ENCODE measurements at places on chromosomes 2 and 18.

GRCh38 chr2:74707837-74708236, 53.8 kb downstream of the SEMA4F start:
- no peak for DNase-seq

DNA sequence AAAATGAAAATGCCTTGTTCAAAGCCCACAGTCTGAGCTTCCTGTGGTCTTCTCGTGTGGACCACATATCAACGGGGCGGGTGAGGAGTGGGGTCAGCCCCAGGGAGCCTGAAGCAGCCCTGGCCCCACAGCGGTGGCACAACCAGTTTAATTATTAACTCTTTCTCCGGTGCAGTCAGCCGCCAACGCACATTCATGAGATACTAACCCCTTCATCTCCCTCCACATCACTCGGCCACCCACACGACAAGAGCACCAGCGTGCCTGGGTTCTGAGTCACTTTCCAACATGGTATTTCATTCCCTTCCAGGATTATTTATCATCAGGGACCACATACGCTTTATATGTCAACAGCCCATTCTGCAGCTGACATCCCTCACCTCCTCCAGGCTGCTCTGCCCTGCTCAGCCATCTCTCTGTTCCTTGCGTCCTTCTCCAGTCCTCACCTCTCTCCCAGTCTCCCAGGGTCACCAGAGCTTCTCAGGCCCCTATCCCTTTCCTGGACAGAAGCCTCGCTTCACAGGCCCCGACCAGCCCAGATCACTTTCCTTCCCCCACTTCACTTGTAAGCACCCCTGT, 48.0 kb upstream of the ID2 start:
- DNase-seq: no peak

DNA sequence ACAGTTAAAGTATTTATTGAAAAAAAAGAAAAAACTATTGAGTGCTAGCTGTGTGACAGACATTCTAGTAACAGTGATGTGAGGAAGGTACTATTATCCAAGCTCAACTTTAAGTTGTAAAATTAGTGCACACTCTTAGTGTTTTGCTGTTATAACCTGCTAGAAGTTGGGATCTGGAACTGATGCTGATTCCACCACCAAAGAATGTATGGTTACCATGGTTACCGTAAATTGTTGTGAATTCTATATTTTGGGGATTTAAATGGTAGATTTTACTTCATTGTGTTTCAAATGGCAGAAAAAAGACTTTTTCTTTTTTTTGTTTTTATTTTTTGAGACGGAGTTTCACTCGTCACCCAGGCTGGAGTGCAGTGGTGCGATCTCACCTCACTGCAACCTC, 5.3 kb downstream of the AGFG1 start:
- DNase-seq: no peak

DNA sequence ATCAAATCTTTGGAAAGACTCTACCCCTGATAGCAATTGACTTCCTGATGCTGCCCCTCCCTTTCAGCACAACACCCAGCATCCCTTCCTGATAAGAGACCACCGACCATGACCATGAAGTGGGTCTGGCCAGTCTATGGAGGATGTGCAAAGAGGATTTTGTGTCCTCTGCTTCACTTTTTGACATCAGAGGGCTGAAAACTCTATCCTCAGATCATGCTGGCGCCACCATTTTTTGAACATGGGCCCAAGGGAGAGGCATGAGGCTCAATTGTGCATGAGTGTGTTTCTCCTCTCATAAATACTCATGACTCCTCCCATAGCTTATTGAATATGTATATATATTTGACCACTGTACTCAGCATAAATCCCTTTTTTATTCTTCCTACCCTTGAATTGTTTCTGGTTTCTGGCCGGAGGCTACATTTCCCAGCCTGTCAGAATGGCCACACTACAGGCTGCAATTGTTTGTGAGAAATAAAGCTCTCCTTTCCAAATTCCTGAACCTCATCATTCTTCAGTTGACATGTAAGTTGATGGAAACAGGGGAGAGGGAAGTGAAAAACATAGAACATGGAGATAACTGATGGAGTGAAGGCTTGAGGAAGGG, 314.1 kb downstream of the MYCN start:
- DNase-seq: no peak

DNA sequence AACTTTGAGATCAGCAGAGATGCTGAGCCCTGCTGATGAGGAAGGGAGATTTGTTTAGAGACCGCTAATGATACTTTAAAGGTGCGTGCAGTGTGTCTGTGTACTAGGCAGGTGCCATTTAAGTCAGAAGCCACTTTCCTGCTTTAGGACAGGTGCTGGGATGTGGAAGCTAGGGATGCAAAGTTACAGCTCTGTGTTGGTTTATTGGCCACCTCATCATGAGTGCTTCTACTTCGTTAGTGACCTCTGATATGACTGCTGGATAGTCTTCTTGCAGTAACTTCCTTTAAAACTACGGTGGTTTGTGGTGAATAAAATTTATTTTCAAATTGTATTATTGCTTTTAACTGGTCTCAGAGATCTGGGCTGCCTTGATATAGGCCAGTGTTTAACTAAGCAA, 44.1 kb downstream of the FMNL2 start:
- DNase-seq: no peak

DNA sequence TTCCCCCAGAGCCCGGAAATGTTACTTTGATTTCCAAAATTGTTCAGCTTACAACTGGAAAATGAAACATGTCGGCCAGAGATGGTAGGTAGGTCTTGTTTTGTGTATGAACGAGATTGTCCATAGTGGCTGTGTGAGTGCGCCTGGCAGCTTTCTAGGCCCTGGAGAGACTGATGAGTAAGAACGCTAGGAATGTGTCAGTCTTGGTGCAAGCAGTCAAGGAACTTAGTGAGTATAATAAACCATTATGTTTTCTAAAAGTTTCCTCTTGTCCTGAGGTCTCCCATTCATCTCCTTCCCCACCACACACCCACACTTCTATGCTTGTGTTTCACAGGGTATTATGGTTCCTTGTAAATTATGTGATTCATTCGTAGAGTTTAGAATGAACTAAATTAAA, 234.2 kb downstream of the CDH2 start:
- no peak for DNase-seq

DNA sequence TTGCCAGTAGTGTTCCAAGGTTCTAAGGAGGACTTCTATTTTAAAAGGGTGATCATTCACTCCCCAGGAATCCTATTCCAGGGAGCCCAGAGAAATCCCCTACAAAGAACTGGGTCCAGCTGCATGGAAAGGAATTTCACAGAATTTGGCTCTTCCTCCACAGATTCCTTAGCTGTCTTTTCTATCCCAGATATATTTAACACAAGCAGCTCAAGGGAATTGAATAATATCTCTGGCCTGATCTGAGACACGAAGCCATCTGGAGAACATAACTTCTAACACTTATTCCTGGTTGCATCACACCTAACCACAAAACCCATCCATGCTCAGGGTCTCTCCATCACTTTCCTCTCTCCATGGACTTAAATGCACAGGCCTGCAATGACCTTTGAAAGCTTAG, 306.7 kb upstream of the ACVR2A start:
- DNase-seq: no peak

- DNase-seq: no peak
Observed at GRCh38 chr18:11840493-11840892, 10.7 kb upstream of the CHMP1B start.

- DNase-seq: no peak
Observed at GRCh38 chr2:46985512-46985911, 69.9 kb upstream of the MCFD2 start.

GRCh38 chr18:37252854-37253393, 312.7 kb downstream of the CELF4 start:
- DNase-seq: no peak

DNA sequence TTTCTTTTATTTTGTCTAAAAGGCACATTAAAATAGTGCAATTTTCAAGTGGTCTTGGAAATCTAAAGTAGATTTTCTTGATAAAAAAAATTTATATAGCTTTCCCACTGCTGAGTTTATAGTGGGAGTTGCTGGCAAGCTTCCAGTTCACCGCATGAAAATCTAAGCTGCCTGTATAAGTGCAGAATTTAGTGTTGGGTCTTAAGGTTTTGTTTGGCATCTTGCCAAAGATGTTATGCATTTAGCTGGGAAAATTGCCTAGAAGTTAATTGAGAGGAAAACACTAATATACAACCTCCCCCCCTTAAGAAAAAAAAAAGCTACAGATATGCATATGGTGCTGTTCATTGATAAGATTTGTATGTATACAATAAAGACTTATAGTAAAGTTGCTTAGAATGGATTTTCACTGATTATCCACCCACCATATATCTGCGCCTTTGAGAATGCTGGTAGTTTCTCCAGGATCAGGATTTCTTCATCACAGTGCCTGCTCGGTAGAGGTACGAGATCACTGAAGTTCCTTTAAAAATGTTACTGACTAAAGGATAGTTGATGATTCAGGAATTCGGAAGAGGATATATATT, 803.2 kb upstream of the POU3F3 start:
- DNase-seq: no peak

- DNase-seq: no peak
Observed at GRCh38 chr18:9437021-9437437, 38.3 kb upstream of the RALBP1 start.

DNA sequence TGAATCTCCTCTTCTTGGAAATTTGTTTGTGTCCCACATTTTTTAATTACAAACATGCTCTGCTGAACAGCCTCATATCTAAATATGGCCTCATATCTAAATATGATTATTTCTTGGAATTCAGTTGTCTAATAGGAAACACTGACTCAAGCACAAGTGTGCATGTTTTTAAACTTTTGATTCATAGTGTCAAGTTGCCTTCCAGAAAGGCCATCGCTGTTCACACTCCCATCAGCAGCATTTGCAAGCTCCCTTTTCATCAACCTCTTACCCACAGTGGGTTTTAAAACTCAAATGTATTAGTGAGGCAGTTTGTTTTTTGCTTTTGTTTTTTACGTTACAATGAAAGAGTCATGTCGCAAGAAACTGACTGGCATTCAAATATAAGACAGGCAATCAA, 65.2 kb upstream of the SMAD2 start:
- DNase-seq: no peak

DNA sequence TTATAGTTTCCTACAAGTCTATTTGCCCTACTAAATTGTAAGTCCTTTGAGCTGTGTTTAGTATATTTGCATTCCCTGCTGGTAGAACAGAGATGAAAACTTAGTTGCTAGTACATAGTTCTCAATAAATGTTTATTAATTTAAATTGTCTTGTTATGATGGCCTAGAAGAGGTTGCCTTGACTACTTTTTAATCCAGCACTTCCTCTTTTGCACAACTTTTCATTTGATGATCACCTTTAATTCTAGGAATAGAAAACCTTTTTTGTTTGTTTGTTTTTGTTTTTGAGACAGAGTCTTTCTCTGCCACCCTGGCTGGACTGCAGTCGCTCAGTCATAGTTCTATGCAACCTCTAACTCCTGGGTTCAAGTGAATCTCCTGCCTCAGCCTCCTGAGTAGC, 6.7 kb downstream of the CFAP36 start:
- no peak for DNase-seq

GRCh38 chr18:46820863-46821262, 64.0 kb upstream of the ST8SIA5 start:
- peak; percentile 63 for DNase-seq

- no peak for DNase-seq
Observed at GRCh38 chr18:63263444-63263843, 56.1 kb downstream of the BCL2 start.

DNA sequence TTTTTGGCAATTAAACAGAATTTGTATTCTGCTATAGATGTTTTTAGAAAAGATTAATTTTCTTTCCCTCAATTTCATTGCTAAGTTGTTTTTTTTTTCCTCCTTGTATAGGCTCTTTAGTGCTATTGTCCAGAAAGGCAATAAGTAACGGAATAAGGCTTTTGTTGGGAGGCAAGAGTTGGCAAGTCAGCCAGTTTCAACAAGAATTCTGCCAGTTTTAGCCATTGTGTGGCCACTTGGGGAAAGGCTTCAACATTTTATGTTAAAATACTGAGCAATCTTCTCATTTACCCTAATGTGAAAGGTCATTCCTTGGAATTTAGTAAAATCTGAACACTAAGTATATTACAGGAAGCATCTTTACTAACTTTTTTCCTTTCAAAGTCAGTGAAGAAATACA, 9.6 kb downstream of the CALCRL start:
- no peak for DNase-seq

DNA sequence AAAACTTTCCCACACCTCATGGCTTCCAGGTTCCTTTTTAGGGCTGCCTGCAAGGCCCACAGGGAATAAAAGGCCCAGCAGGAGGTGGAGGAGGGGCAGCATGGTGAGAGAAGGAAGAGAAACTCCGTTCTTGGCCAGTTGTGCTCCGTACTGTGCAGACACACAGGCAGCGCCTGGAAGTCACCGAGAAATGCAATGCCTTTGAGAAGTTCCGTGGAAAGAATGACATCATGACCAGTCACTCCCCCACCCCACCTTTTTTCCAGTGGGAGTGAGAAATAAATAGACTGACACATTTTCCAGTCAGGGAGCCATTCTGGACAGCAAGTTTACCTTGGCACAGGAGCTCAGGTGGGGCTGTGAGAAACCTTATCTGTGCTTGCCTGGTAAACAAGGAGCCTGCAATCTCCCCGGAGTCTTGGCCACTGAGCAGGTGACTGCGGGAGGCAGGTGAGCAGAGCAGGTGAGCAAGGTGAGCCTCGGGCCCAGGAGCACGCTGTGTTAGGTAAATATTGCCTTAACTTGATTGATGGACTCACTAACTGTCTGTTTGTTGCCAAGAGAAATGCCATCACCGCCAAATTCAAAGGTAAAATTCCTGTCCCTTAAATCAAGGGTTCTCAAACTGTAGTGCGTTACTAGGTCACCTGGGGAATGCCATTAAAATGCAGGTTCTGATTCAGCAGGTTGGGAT, 13.5 kb upstream of the LBH start:
- DNase-seq: no peak
